ENCODE measurements at places on chromosomes 12 and 14.

GRCh38 chr14:101948666-101949216 is 15.6 kb upstream of the DYNC1H1 start:
- no peak for DNase-seq

GRCh38 chr12:59861635-59862034 is 265.8 kb downstream of the SLC16A7 start:
- no peak for DNase-seq

DNA sequence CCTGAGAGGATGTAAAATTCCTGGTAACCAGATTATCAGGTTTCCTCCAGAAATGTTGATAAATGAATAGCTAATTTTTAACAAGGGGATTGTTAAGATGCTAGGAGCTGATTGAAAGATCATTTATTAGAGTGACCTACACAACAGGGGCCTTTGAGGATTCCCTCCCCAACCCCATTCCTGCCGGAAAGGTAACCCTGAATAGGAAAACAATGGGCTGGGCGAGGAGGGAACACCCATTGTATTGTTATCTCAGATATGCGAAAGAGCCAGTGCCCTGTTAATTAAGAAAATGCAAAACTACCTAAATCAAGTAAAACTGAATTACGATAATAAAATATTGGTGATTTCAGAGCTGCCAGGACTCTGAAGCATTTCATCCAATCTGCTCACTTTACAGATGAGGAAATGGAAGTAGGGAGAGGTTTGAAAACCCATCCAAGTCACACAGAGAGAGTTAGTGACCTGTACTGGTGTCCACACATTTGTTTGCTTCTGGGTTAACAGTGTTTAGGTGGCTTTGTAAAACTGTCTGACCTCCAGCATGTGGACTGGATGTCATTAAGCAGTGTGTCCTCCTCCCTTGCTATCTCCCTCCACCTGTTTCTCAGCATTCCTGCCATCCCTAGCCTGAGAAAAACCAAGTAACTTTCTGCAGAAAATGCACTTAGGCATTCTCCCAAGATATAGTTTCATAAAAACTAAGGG is 214.8 kb downstream of the TTC6 start:
- no peak for DNase-seq

DNA sequence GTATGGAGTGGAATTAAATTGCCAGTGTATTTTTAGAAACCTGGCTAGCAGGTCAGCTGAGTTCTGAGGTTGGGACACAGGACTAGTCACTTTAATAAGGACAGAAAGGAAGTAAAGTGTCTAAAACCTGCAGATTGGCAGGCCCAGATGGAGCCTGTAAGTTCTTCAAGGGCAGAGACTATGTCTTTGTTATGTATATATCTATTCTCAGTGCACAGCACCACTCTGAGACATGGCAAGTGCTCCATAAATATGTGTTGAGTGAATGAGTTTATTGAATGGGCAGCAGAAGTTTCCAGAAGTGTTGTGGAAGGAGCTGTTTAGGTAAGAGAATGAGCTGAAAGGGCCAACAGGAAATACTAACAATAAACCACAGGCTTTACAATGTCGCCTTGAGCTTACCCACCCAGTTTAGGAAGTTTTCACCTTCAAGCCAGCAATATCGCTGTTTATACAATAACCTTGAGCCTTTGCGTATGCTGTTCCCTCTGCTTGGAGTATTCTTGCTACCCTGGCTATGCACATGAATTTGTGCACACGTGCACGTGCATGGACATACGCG is 109.5 kb upstream of the TMPO start:
- no peak for DNase-seq

DNA sequence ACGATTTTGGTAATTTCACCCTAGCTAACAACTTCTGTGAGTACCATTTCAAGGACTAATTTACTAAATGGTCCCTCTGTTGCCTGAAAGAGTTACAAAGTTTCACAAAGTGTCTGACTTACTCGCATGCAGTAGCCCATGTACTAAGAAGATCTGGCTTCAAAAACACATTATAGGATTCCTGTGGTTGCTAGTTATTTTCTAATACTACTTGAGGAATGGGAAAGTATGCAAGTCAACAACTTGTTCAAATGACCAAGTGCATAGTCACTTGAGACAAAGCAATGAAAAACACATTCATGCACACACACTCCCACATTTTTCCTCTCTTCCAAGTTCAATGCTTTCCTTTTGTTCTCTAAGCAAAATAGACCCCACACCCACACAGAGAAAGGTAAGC is 219.7 kb upstream of the TMPO start:
- DNase-seq = no peak

GRCh38 chr14:29446971-29447370 is 480.7 kb downstream of the PRKD1 start:
- DNase-seq = no peak

DNA sequence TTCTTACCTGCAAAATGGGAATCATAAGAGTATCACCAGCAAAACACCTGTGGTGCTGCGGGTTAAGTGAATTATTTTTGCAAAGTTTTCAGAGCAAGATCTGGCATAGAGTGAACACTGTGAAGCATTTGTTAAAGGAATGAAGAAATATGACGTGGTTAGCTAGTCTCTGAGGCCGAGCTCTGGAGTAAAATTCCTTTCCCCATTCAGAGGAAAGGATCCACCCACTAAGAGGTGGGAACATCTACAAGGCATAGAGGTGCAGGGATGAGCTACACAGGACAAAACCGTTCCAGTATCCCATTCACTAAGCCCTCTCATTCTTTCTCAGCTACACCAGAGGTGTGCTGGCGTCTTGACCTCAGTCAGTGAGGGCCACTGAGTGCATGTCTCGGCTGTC is 48.5 kb downstream of the JAG2 start:
- DNase-seq = no peak

DNA sequence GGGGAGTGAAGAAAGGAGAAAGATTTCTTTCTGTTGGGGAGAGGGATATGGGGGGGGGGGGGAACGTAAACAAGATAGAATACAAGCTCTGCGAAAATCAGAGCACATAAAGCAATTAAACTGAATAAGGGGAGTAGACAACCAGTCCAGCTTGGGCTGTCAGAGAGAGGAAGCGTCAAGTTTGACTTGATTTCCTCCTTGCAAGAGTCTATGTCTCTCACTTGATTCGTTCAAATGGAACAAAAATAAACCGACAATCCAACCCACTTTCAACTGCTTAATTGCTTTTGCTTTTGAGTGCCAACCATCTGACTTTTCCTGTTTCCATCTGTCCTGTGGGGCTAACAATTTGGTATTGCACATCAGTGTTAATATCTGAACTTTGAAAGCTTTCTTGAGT is 942 bp downstream of the SYT1 start:
- no peak for DNase-seq

DNA sequence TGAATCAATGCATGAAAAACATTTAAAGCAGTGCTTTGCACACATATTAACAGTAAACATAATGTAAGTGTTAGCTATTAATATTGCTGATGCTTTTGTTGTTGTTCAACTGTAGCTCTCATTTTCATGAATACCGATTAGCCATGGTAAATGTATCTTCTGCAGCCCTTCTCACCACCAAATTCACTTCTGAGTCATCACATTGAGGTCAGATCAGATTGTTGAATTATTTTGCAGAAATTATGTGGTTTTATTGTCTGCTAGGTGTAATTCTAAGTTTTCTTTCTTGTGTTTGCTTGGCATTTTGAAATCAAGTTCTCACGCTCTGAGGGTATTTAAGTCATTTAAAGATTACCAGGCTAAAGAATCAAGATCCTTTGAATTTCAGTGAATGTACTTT is 74.6 kb downstream of the AKAP6 start:
- DNase-seq = no peak
